ENCODE measurements at places on chromosomes 12 and 14. TPM values are rescaled to one million over a fixed set of nuclear protein-coding genes. Genes with fewer than 3 reads are reported as not detected.

The OR2AP1 gene
- polyA plus RNA-seq, result not detected

DNA sequence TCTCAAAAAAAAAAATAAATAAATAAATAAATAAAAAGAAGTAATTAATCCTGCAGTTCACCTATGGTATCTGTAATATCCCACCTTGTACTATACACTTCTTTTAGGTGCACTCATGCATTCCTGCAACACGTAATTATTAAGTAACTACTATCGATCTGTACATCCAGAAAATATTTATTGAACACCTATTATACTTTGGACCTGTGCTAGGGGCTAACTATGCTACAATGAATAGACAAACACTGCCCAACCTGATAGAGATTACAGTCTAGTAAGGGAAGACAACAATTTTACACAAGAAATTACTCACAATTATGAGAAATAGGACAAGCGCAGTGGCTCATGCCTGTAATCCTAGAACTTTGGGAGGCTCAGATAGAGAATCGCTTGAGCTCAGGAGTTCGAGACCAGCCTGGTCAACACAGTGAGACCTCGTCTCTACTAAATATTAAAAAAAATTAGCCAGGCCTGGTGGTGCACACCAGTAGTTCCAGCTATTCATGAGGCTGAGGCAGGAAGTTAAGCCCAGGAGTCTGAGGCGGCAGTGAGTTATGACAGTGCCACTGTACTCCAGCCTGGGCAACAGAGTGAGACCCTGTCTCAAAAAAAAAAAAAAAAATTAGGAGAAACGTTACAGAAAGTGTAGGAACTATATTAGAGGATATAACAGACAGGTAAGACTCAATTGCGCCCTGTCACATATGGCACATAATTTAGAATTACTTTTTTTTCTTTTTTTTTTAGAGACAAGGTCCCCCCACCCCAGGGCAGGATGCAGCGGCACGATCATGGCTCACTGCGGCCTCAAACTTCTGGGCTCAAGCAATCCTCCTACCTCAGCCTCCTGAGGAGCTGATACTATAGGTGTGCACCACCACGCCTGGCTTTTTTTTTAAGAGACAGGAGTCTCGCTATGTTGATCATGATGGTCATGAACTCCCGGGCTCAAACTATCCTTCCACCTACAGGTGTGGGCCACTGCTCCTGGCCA, 1.2 kb downstream of the NRDE2 start:
- no peak for DNase-seq

- DNase-seq, result no peak
Measured at GRCh38 chr12:109734219-109735000, 20.8 kb downstream of the FAM222A start.

The HAL gene
- polyA plus RNA-seq, result 0.37 TPM

DNA sequence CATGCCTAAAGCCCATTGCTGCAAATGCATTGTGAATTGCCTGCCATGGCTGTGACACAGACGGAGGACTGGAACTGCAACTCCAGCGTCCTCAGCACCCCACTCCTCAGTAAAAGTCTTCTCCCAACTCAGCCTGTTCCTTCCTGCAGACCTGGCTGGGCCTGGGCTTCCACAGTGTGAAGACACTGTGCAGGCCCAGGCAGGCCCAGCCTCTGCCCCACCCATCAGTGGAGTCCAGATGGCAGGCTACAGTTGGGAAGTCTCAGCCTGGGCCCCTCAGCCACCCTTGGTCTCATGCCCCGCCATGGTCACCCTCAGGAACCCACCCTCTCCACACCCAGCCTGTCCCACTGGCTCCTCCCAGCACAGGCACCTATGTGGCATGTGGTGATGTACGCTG, 22.0 kb downstream of the VSX2 start:
- DNase-seq, result no peak

The SPX gene
- polyA plus RNA-seq, result 1.5 TPM

DNA sequence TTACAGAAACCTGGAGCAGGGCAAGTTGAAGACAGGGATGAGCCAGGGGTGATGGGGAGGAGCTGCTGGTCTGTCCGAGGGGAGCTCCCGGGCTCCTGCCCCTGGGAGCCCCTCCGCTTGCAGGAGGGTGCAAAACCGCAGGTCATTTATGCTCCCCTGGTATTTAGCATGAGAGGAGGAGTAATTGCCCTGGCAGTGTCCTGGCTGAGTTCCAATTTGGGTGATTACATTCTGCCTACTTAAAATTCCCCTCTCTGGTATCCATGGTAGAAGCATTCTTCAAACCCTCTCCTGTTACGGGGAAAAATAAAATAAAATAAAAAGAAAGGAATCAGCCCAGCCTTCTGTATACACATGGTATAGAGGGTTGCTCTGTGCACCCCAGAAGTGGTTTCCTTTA, 61.7 kb upstream of the VRK1 start:
- no peak for DNase-seq

The POTEG gene
- polyA plus RNA-seq, result 4.2 TPM

DNA sequence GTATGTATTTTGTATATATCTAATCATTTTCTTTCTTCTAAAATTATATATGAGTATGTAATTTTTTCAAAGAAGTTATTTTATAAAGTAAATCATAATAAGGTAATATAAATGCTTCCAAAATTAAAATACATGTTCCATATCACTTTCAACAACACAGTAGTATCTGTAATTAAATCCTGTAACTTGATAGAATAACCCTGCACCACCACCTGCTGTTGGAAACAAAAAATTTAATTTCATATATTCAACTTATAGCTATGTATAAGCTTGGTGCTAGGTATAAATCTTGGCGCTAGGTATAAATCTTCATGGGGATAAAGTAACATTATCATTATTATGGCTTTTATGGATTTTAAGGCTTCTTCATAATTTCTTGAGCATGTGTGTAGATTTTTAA, 149.7 kb upstream of the DCN start:
- no peak for DNase-seq

DNA sequence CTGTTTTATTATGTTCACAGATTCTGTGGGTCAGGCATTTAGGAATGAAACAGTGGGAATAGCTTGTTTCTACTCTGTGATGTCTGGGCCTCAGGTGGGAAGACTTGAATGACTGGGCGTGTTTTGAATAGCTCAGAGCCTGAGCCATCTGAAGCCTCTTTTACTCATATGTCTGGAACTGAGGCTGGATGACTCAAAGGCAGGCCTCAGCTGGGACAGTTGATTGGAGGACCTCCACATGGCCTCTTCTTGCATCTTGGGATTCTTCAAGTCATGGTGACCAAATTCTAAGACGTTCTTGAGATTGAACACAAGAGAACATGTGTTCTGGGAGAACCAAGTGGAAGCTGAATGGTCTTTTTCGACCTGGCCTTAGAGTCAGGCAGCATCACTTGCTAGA, 45.8 kb upstream of the TBX3 start:
- DNase-seq, result no peak

The BEGAIN gene
- 4.5 TPM for polyA plus RNA-seq

- peak; percentile 72 for DNase-seq
Measured at GRCh38 chr12:108046135-108046534, 83.0 kb upstream of the WSCD2 start.

- DNase-seq, result peak; percentile 83
Measured at GRCh38 chr12:48351022-48351708, 446 bp upstream of the ZNF641 start.

The DDX24 gene
- 431 TPM for polyA plus RNA-seq

The ANG gene
- polyA plus RNA-seq, result 27.7 TPM

DNA sequence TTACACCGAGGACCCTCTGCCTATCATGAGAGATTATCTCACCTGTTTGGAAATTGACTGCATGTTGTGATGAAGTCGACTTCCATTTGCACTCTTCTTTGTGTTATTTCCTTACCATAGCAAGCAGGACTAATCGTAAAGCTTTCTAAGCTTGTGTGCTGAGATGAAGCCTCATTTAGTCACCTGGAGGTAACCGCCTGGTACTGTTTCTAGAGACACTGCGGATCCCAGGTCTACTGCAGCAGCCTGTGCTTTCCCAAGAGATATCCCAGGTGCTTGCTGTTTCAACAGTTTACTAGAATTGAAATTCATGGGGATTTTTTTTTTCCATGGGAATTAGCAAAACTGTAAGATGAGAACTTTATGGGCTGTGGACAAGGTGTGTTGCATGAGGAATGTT, 131.8 kb downstream of the PTPRR start:
- no peak for DNase-seq

- no peak for DNase-seq
Measured at GRCh38 chr12:108117163-108117849, 11.8 kb upstream of the WSCD2 start.

The CCDC38 gene
- polyA plus RNA-seq, result 31.8 TPM

GRCh38 chr12:26109343-26109881, 15.4 kb downstream of the BHLHE41 start:
- DNase-seq, result no peak

DNA sequence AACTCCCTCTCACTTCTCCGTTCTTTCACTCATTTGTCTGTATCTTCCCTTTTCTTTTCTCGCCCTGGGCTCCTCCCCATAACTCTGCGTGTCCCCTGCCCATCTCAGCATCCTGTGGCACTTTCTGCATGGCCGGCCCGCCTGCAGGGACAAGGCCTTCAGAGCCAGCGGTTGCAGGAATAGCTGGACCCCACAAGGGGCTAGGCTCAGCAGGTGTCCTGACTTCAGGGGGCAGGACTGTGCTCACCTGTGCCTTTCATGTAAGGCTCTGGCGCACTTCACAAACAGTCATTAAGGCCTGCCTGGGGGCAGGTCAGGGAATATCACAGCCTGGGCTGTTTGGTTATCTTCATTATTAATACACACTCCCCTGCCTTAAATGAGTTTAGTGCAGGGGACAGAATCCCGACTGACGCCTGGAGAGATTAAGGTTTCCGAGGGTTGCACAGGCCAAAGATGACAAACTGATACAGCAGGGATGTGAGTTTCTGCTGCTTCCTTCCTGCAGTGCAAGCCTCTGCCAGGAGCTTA, 768.8 kb upstream of the TBX3 start:
- DNase-seq, result no peak

DNA sequence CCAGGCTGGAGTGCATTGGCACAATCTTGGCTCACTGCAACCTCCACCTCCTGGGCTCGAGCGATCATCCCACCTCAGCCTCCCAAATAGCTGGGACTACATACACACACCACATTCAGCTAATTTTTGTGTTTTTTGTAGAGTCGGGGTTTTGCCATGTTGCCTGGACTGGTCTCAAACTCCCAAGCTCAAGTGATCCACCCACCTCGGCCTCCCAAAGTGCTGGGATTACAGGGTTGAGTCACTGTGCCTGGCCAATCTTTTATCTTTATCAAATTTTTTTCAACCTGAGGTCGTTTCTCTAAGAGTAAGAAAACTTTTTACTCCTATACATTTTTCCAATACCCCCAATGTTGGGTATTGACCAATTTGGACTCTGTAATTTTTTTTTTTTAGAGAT, 40.0 kb upstream of the NAP1L1 start:
- DNase-seq, result no peak

DNA sequence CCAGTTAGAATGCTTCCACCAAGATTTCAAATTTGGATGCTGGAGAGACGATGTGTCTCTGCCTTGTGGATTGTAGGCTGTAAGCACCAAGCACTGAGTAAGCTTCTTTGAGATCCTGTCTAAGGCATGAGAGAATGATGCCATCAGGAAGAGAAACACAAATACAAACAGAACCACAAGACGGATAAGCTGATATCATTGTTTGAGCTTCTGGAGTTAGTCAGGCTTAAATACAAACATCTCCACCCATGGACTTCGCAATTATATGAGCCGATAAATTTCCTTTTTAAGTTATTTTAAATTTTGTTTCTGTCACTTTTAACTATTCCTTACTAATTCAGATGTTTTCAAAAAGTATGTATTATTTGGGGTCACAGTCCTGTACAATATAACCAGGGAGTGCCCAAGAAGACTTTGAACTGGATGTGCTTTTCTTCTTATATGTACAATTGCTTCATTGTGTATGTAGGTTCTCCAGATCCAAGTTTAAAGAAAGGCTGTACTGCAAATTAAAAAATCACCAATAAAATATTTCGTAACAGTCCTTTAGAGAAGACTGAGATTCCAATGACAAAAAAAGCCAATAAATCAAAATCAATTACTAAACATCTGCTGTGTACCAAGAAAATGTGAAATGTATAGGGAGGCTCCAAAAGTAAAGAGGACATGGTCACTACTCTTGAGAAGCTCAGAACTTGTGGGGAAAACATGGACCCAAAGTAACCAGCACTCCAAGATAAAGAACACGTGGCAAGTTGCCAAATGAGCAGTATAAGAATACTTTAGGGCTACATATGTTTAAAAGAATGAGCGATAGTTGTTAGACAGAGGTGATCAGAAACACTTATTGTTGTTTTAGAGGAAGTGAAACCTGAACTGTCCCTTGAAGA, 274.1 kb downstream of the ADAMTS20 start:
- no peak for DNase-seq

DNA sequence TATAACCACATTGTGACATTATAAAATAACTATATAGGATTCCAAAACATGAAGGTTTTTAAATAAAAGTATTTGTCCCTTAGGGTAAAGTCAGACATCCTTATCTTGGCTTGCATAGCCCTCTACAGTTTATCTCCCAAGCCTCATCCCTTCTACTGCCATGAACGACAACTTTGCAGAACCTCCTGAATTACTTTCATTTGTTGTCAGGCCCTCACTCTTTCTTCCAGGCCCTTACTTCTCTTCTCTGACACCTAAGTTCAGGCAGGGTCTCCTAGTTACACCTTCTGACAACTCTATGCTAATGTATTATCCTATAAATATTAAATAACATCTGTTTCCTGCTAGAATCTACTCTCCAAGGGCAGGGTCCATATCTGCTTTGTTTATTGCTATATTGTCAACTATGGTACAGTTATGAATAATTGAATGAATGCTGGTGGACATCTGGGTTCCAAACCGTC, 115.7 kb upstream of the MDM1 start:
- DNase-seq, result no peak

- DNase-seq, result no peak
Measured at GRCh38 chr12:52186118-52186840, 5.5 kb downstream of the KRT80 start.

The CELA1 gene
- polyA plus RNA-seq, result not detected

The AMN1 gene
- polyA plus RNA-seq, result 127 TPM

GRCh38 chr12:80821513-80822000, 104.8 kb downstream of the MYF5 start:
- DNase-seq, result no peak

Measured in testis (tissue), 5 donors.